ENCODE measurements at places on chromosomes 7 and 10.
A peak's percentile ranks its signal among the peaks of the same experiment; 100 is the strongest.

- DNase-seq, result no peak
These were observed 166.3 kb upstream of the RHOBTB1 start for GRCh38 chr10:61110188-61110844.

GRCh38 chr7:121214657-121215056 lies 114.1 kb upstream of the WNT16 start:
- no peak for DNase-seq

DNA sequence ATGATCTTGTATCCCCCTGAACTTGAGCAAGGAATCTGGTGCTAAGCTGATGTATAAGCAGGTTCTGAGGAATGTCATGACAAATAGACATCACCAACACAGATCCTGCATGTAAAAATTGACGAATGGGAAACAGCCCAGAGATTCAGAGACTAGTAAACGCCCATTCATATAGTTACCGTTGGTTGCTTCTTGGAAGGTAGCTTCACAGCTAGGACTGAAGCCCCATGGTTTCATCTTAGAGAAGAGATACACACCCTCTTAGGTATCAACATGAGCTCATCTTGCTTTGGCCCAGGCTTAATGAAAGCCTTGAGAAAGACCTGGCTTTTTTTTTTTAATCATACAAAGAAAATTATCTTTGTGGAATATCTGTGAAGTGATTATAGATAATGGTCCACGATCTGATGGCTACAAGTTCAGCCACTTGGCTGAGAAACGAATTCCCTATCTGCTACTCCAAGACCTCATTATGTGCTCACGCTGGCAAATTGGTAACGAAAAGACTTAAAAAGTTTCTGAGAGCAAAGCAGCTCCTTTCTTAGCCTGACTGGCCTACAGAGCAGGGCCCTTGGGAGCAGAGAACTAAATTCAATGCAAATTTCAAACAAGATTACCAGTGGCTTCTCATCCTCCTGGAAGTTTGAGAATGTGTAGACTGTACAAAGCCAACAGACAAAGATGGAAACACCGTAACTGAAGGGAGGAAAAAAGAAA lies 181.1 kb downstream of the NRP1 start:
- DNase-seq, result peak; percentile 76

- DNase-seq, result no peak
These were observed 62.4 kb upstream of the CC2D2B start for GRCh38 chr10:95845411-95845810.

- DNase-seq, result no peak
These were observed 106.2 kb upstream of the KCTD7 start for GRCh38 chr7:66522518-66522917.

- peak; percentile 6 for DNase-seq
These were observed 174.8 kb upstream of the FZD1 start for GRCh38 chr7:91089382-91089963.

DNA sequence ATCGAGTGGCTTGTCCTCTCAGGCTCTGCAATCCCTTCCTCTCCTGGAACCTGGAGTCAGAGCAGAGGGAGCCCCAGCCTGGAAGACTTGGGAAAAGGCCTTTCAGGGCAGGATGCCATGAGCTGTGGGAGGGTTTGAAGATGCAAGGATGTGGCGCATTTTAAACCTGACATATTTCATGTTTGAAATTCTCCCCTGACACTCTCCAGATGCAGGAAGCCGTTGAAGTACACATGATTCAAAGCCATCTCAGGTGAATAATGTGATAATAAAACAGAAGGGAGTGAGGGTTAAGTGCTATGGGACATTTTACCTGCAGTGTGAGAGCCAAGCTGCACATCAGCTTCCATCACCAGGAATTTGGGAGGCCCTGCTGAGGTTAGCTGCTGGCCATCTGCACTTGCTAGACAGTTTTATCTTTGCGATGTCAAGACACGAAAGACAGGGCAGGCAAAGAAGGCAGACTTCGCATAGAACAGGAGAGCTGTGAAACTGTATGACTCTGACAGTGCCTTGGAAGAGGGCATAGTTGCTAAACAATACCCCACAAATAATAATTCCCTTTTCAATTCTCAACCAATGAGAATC lies 159.1 kb upstream of the GDF10 start:
- DNase-seq, result no peak

DNA sequence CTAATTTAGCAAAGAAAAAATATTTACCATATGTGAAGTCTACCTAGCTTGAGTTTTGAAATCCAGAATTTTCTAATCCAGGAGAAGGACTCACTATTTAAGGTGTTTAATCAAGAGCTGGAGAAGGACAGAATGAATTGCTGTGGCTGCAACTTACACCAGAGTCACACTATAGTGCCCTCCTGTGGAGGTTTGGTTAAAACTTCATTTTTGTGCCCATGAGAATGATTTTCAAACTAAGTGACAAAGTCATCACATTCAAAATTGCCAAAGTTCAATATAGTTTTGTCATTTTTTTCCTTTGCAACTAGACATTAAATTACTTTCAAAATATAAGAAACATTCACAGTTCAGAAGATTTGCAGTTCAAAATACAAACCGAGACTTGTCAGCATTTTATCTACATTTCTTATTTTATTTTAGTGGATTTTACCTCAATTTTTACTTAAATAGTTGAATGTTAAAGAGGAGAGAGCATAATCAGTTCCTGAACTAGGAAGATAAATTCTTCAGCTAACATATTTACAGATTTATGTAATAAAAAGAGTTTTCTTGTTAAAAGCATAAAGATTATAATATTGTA lies 70.7 kb downstream of the CABCOCO1 start:
- peak; percentile 42 for DNase-seq

DNA sequence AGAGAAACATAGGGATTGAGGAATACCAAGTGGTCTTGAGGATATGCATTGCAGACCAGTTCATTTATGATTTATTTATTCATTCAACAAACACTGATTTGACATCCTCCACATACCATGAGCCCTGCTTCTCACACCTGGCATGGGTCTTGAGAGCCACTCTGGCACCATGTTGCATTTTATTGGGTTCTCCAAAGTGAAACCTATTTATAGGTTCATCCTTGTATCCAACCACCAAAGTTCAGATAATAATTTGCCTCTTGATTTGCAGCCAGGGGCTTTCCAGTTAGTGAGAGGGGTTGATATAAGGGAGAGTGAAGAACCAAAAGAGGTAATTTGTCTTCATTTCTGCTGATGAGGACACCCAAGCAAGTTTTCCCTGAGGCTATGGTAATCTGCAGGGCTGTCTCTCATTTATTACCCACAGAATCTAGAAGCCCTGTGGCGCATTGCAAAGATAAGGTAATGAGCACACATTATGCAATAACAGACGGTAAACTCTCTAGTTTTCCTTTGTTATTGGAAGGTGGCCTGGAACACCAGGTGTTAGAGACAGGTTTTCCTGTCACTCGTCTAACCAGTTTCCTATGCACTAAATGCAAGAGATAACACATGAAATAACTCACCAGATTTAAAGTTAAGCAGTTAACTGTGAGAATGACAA lies 28.8 kb upstream of the ICA1 start:
- DNase-seq, result no peak

DNA sequence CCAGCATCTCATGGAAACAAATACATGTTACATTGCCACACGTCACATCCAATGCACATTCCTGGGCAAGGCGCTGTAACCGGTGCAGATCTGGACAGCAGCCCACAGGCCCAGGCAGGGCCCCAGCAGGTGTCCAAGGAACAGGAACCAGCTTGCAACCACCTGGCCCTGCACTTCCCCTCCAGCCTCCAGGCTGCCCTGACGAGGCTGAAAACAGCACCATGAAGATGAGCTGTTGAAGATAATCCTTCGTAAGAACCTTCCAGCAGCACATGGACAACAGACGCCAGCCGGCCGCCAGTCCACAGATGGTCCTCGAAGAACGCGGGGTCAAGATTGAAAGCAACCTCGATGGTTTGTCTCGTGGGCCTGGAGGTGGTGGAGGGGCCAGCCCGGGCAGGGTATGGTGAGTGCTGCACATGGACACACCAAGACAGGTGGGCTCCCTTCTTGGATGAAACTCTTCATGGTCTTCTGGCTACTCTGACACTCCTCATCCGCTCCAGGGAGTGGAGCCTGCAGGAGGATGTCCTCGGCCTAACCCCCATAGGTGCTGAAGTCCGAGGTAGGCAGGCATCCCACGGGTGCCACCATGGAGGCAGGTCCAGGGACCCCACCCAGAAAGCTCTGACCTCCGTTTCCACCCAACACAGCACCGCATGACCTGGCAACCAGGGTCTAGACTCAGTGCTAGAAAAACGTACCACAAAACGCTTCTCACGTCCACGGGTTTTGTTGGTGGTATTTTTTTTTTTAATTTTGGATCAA lies 22.9 kb downstream of the PDGFA start:
- DNase-seq, result no peak

DNA sequence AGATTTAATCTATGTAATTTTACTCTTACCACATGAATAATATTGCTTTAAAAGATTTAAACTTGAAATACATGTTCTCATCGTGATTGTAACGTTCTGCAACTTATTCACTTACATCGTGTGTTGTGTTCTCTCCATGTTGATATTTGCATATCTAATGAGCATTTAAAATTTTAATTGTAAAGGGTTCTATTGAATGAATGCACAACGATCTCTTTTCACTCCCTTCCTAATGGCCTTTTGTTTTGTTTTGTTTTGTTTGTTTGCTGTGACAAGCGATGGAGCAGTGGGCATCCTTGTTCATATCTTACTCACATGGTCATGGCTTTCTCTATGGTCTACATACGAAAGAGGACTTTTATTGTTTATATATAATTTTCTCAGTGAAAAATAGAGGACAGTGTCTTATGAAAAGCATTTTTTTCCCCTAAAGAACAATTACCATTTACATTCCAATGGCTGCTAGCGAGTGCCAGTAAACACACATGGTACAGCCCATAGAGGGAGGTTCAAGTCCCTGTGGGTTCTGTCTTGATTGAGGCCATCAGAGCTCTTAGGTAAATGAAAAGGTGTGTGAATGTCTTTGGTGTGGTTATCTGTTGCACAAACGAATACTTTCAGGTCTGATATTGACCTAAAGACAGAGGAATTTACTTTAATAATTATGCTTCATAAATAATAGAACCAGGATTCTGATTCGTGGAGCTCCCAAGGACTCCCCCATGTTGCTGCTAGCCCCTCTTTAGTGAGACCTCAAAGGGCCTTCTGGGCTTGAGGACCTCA lies 32.4 kb downstream of the BTBD16 start:
- DNase-seq, result no peak

DNA sequence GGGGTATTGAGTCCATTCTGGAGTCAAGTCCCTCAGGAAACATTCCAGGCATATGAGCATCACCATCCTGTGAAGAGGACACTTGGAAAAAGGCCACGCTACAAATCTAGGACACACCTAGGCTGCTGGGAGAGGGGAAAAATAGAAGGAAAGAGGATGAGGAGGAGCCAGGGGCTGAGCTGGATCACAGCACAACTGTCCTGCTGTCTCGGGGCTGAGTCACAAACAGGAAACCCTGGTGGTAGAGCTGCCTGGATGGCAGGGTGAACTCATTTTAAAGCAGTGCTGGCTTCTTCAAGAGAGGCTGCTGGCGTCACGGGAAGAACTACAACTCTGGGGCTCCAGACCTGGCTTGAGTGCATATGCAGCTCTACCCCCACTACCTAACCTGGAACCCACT lies 151.5 kb downstream of the RNF216 start:
- DNase-seq, result peak; percentile 71

- no peak for DNase-seq
These were observed 482.1 kb downstream of the IPMK start for GRCh38 chr10:57785546-57785945.

DNA sequence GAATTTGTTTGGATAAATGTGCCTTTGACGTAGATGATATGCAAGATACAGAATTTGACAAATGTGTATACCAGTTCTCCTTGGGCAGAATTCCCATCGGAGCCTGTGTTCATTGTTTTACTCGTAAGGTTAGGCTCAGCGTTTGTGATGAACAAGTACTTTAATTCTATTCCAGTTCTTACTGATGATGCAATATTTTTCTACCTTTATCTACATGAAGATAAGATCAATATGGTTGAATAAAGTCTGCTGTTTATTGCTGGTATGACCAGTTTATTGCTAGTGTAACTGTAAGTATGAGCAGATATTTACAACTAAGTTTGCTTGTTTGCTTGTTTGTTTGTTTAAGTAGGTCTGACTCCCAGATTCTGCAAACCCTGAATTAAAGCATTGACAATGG lies 145.4 kb upstream of the ADARB2 start:
- no peak for DNase-seq

DNA sequence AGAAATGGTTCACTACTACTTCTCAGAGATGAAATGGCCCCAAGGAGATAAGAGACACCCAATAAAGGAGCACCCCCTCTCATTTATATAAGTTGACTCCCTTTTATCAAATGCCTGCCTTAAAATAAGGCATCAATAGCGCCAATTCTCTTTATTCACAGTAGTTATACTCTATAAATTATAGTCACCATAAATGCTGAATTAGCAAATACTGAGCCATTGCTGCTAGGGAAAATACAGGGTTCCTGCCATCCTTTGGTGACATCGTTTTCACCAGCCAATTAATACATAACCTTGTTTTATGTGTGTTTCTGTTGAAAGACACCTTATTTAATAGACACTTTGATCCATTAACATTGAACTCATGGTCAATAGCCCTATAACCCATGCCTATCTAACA lies 28.6 kb downstream of the DCLRE1C start:
- no peak for DNase-seq

DNA sequence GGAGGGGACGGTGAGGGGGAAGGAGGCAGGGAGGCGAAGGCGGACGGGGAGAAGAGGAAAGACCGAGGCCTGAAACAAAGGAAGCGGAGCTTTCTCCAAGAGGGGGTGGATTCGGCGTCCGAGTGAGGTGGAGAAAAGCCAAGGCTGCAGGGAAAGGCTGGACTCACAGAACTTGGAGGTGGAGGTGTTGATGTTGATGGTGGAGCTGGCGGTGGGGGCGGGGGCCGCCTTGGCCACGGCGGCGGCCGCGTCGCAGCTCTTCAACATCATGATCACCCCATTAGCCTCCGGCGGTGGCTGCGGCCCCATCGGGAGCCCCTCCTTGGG lies 578 bp downstream of the CACUL1 start:
- DNase-seq, result peak; percentile 12

DNA sequence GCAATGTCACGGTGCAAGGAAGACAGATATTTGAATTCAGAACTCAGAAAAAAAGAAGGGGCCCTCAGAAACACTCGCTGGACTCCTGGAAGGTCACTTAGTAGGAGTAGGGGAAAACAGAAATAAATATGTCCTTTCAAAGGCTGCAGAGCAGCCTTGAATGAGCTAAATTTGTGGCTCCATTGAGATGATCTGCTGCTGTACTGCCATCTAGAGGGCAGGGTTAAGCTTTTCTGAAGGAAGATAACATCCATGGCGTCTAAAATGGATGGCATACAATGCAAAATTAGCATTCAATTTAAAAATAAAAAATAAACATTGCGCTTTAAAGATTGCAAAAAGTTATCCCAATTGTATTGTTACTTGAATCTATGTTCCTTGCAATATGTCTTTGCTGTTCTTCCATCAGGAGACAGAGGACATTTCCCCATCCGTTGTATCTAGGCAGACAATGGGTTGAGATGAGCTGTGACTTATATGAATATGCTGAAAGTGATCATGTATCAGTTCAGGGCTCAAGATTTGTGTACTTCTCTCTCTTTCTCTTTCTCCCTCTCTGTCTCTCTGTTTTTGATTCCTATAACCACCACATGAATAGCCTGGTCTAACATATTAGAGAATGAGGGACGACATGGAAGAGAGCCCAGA lies 642.2 kb downstream of the SH2D4B start:
- DNase-seq, result peak; percentile 1

GRCh38 chr10:114605155-114605797 lies 52.8 kb downstream of the ABLIM1 start:
- peak; percentile 39 for DNase-seq

- DNase-seq, result no peak
These were observed 40.8 kb upstream of the CUL1 start for GRCh38 chr7:148657929-148658328.

- no peak for DNase-seq
These were observed 12.4 kb upstream of the SEMA3A start for GRCh38 chr7:84207025-84207424.

- DNase-seq, result no peak
These were observed 162.4 kb downstream of the ARID5B start for GRCh38 chr10:62063795-62064472.
